ENCODE measurements at places on chromosomes 12 and 14.

- no peak for DNase-seq
Measured at GRCh38 chr14:61418746-61419145, 97.4 kb downstream of the PRKCH start.

DNA sequence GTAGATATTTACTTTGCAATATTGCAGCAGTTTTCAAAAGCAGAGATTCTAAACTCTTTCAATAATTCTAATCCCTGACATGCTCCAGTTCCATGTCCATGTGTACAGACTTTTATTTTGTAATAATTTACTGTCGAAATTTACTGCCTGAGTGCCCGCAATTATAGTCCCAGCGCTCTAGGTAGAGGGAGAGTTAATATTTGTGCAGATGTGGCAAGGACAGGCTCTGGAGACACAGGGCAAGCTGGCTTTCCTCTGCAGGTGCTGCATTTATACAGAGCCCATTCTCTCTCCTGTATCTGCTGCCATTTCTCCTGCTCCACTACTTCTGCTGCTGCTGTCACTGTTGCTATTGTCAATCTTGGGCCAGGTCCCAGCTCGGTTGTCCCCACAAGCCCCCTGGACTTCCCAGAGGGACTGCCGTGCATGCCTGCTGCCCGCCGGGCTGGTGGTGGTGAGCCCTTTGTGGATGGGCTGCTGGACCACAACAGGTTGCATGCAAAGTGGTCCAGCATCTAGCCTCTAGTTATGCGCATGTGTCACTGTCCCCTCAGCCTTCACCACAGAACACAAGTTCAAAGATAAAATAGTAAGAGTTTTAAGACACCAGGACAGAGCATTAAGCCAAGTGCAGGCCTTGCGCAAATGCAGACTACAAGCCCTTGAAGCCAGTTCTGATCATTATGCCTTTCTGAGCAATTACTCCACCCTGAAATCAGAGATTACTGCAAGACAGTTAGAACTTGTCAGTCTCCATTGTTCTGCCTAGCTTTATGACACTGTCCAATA lies 40.8 kb upstream of the CSRP2 start:
- no peak for DNase-seq

GRCh38 chr12:44677724-44678123 lies 198.4 kb downstream of the NELL2 start:
- no peak for DNase-seq

- no peak for DNase-seq
Measured at GRCh38 chr14:52235434-52235833, 32.1 kb upstream of the PTGDR start.

GRCh38 chr12:123085066-123085465 lies 65.8 kb downstream of the PITPNM2 start:
- no peak for DNase-seq

DNA sequence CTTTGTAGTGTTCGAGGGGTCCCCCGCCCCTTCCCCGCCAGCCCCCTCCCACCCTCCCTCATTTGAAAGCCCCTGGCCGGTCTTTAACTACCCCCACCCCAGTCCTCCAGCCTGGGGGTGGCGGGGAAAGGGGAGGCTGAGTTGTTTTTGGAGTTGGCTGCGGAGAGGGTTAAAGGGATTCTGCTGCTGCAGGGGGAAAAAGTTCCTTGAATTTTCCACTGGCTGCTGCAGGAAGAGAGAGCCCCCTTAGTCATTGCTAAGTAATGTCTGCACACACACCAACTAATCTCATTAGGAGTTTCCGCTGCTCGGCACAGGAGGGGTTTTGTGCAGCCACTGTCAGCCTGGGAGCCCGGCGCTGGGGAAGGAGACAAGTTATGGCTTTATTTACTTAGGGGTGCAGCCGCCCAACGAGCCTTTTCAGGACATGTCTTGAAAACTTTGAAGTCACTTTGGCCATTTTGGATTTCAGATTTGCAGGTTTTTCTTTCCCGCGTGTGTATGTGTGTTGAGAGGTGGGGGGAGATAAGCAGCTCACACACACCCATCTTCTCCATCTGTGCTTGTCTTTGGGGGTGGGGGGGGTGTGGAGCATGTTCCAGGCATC lies 1.8 kb downstream of the ELK3 start:
- peak; percentile 37 for DNase-seq

DNA sequence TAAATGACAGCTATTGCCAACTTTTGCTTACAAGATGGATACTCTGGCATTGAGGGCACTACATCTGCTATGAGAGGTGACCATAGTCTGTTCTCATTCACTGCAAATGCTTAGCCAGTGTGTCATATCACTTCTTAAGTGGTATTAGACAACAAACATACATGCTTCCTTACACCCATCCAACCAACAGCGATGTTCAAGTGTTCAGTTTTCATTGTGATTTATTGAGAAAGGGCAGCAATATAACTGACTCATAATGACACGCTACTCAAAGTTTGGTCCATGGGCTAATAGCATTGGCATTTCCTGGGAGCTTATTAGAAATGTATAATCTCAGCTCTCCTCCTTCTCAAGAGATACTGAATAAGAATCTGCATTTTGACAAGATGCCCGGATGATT lies 181.7 kb downstream of the NPAS3 start:
- no peak for DNase-seq

DNA sequence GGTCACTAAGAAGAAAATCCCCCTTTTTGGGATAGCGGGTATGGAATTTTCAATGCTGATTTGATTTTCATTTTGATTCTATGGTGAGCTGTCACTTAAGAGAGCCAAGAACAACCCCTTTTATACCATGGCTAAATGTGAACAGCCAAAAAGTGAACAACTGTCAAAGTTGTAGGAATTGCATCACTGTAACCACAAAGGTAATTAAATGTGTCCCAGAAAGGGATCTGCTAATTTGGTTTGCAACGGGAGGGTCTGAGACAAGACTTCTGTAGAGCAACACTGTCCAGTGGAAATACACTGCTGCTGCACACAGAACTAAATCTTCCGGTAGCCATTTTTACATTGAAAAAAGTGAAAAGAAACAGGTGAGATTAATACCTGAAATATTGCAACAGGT lies 14.6 kb downstream of the CHST11 start:
- DNase-seq: no peak

DNA sequence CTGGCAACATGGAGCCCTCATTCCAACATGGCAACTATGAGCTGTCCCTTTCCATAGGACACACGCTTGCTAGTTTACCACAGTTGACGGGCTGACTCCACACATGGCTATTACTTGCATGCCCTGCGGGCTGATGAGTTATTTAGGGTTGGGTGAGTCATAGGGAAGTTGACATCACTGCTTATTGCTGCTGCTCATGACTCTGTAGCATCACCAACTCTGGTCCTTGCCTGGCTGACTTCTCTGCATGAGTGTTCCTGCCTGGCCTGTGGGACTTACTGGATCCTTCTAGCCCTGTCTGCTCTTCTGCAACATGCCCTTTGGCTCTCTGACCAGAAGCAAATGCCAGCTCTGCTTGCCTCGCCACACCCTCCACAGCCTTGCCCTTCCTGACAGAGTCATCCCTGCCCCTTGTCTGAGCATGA lies 199.5 kb downstream of the ANO6 start:
- no peak for DNase-seq

GRCh38 chr12:18723752-18724151 lies 14.1 kb downstream of the PLCZ1 start:
- no peak for DNase-seq

- DNase-seq: no peak
Measured at GRCh38 chr12:43858096-43858495, 22.2 kb downstream of the TMEM117 start.

DNA sequence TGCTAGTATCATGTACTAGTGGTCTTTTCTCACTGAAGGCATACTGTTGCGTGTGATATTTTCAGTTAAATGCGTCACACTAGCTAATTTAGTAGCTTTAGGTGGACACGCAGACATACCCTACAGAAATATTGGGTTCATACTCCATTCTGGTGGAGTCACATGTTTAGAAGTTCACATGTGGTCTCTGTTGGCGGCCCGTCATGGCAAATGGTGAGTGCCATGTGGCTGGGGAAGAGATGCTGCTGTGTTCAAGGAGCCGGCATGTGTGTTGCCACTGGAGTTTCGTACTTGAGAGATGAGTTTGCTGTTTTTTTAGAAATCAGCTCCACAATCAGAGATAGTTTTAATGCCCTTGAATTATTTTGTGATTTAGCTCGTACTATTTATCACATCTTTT lies 454.6 kb downstream of the PCNX1 start:
- DNase-seq: no peak

DNA sequence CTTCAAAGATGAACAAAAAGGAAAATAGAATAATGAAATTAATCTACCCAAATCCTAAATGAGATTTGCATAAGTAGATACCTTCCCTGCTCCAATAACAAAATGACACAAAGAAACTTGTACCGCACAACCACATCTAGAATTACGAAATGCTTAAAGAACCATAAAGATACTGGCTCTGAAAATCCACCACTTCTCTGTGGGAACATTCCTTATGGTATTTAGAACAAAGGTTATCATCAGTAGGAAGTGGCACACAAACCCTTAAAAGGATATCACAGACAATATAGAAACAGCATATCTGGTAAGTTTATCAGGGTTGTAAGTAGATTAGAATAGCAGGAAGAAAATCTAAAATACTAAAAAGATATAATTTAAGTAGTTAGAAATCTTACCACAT lies 11.6 kb downstream of the IAPP start:
- DNase-seq: no peak

DNA sequence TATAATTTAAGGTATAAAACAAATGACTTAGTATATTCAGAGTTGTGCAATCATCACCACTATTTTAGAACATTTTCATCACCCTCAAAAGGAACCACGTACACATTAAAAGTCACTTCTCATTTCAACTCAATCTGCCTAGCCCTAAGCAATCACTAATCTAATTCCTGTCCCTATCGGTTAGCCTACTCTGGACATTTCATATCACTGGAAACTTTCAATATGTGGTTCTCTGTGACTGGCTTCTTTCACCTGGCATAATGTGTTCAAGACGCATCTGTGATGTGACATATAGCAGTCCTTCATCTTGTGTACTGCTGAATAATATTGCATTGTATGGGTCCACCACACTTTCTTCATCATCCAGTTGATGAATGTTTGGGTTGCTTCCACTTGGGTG lies 15.4 kb upstream of the PIWIL1 start:
- DNase-seq: no peak

DNA sequence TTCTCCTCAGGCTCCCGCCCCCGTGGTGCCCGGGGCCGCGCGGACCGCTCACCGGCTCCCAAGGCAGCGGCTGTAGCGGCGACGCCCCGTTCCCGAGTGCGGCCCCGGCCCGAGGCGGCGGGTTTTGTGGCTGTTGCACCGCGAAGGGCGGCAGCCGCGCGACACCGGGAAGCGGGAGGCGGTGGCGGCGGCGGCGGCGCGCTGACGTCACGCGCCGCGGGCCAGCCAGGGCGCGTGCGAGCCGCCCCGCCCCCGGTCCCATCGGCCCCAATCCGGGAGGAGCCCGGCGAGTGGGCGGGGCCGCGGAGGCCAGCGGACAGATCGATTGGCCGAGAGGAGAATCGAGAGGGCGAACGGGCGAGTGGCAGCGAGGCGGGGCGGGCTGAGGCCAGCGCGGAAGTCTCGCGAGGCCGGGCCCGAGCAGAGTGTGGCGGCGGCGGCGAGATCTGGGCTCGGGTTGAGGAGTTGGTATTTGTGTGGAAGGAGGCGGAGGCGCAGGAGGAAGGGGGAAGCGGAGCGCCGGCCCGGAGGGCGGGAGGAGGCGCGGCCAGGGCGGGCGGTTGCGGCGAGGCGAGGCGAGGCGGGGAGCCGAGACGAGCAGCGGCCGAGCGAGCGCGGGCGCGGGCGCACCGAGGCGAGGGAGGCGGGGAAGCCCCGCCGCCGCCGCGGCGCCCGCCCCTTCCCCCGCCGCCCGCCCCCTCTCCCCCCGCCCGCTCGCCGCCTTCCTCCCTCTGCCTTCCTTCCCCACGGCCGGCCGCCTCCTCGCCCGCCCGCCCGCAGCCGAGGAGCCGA lies at the start of gene YY1:
TSS of gene YY1 (plus strand) at position 726 of the 792 bp plus-strand sequence. CDS start 101 bp downstream, outside the sequence.
- DNase-seq: peak; percentile 99

- no peak for DNase-seq
Measured at GRCh38 chr12:79439175-79439825, 251.5 kb downstream of the PAWR start.

- no peak for DNase-seq
Measured at GRCh38 chr12:116551151-116551550, 8.0 kb upstream of the MAP1LC3B2 start.

DNA sequence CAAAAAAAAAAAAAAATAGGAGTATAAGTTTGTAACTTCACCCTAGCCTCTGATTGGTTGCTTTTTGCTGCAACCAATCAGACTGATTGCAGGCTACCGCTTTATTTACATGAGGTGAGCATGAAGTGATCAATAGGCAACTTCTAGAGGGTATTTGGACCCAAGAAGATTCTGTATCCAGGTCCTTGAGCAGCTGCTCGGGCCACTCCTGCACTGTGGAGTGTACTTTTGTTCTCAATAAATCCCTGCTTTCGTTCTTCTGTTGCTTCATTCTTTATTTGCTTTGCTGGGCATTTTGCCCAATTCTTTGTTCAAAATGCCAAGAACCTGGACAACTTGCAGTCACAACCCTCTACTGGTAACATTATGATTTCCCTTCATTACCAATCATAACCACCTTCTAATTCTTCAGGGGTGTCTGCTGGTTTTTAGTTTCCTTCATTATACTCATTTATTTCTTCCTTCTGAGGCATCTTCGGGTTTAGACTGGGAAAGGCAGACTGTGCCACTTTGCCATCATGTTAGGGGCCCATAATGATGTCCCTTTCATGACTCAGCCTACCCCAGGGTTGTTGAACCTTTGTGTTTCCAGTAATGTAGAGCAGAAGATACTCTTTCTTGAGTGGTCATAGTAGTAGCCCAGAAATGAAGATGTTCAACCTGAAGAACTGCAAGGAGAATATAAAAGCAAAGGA lies 43.4 kb upstream of the LIMA1 start:
- DNase-seq: no peak

- DNase-seq: no peak
Measured at GRCh38 chr14:96160913-96161310, 43.7 kb upstream of the BDKRB2 start.

GRCh38 chr12:58419196-58419760 lies 477.9 kb downstream of the ATP23 start:
- DNase-seq: no peak

DNA sequence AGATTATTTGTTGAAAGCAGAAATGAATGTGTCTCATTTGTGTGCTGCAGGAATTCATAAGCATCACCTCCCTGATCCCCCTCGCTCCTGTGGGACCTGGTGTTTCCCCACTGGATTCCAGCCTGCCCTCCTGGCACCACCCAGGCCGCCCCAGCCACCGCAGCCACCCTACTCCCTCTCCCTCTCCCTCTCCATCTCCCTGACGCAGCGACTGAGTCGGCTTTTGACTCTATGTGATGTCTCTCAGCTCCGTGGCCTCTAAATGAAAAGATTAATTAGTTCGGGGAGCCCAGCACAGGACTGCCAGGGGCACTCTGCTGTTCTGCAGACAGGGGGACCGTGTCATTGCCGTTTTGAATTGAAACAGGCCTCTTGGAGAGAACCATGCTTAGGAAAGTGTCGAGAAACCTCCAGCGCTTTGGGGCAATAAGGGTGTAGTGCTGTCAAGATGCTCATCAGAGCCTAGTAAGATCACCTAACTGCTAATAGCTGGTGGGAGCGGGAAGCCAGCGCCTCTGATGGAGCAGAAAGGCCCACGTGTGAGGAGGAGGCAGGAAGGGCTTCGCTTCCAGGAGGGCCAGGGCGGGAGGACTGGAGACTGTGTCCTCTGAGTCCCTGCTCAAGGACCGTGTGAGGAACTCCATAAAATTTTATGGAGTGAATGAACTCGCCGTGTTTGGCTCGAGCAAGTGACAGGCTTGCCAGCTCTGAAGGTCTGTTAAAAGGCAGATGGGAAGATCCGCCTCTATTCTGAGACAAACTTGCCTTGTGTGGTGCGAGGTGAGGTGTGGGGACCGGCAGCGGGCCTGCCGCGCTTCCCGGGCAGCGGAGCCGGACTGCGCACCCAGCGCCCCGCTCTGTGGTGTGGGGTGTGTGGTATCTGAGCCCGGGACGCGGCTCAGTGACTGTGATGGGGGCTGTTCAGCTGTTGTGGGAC lies 157.4 kb upstream of the C14orf180 start:
- no peak for DNase-seq
